A673 (cell line): ENCODE measurements at places on chromosomes 2 and 18.

- DNase-seq = no peak
These were observed 118.5 kb upstream of the ALPP start for GRCh38 chr2:232260075-232260474.

DNA sequence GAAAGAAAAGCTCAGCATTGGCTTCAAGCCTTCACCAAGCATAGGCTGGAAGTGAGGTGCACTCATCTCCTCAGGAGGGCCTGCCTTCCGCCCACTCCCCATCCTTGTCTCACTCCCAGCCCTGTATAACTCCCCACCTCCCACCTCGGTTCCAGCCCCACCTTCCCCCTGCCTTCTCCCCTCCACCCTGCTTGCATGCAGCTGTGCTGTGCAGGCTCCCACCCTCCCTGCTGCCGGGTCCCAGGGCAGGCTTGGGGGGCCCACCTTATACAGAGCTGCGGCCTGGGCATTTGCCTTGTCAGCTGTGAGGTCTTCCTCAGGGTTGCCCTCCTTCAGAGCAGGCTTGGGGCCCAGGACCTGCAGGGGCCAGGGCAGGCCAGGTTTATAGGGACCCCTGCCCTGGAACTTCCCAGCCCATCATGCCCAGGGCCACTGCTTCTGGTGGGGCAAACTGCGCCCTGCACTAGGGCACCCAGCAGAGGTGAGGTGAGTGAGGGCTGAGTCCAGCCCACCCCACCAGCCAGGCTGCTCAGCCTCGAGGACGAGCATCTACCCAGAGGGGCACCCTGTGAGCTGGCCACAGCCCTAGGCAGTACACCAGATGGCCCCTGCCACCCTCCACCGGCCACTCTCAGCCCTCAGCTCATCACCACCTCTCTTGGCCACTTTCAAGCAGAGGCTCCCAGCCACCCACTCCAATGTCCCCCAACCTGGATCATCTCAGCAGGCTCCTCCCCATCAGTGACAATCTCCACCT, 11.6 kb downstream of the CAPG start:
- no peak for DNase-seq

GRCh38 chr2:23791030-23791429, 135.9 kb downstream of the ATAD2B start:
- peak; percentile 3 for DNase-seq

DNA sequence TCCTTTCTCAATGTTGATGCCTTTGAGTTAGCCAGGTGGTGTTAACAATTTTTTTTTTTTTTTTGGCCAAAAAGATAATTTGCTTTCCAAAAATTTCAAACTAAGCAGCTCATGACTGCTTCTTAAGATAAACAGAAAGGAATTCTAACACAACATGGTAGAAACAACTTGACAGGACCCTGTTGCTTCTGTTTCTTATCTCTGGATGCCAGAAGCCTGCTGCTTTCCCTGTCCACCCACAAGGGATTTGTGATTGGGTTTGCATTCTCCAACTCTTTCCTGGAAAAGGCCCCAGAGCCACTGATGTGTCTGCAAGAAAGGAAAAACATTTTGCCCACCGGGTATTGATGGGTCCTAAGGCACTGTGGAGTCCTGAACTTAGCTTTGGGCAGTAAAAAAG, 217.2 kb upstream of the PKDCC start:
- no peak for DNase-seq

- no peak for DNase-seq
These were observed 5.9 kb downstream of the MFSD2B start for GRCh38 chr2:24015562-24016375.

DNA sequence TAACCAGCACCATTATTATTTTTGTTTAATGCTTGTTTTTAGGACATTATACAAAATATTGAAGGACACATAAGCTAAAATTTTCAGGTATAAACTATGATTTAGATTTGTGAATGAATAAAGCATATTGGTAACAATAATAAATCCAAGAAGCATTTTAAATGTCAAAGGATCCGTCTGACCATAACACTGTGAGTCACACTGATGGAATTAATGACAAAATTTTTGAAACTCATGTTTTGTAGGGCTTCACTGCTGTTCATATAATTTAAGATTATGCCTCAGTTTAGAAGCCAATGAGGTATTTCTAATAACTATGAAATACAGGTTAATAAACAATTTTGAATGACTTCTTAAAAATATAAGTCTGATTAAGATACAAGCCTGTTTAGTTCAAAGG, 124.6 kb downstream of the TMEFF2 start:
- DNase-seq = no peak

DNA sequence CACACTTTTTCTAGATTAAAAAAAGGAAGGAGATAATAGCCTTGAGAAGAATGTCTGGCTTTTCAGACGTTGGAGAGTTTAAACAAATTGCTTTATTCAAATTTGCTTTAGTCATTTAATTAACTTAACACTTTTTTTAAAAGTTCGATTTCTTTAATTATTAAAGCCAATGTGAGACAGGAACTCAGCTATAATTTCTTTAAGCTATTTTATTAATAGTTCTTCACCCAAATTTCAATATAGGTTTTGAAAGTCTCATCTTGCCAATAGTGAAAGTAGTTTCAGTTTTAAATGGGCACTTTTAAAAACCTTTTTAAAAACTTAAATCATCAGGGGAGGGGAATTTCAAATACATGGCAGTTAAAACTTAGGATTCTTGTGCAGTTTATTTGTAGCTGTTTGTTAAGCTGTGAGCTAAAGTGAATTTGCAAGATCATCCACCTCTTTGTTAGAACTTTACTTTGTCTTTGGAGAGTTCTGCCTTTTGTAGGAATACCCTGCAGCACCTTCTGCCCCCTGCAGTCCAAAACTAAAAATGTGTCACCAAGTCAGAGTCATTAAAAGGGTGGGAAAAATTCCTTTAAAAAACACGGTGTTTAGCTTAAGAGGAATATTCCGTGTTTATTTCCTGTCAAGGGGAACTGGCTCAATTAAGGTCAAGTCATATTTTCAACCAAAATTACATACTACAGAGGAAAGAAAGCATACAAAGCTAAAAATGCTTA, 4.6 kb downstream of the TGIF1 start:
- peak; percentile 87 for DNase-seq

DNA sequence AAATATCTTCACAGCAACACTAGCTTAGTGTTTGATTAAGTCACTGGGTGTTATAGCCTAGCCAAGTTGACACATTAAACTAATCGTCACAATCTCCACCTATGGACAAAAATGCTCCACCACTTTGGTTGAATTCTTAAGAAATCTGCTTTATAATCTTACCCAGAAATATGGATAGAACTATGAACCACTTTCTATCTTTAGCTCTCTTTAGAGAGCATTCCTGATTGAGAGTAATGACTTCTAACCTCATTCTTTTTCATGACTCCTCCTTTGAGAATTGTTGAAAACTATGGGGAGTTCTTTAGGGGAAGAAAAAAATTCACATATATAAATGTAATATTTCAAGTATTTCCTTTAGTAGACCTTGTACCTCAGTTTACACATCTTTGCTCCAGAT, 1282.2 kb upstream of the ZEB2 start:
- DNase-seq = no peak

- peak; percentile 24 for DNase-seq
These were observed 38.5 kb upstream of the ODC1 start for GRCh38 chr2:10486601-10487079.

GRCh38 chr18:58263055-58263957, 219.3 kb downstream of the NEDD4L start:
- DNase-seq = peak; percentile 37
